Left forelimb (tissue), 1 donor: ENCODE measurements at places on chromosomes 13 and 19.

- DNase-seq = no peak
Measured at GRCh38 chr13:21478881-21479808, 20.0 kb upstream of the ZDHHC20 start.

DNA sequence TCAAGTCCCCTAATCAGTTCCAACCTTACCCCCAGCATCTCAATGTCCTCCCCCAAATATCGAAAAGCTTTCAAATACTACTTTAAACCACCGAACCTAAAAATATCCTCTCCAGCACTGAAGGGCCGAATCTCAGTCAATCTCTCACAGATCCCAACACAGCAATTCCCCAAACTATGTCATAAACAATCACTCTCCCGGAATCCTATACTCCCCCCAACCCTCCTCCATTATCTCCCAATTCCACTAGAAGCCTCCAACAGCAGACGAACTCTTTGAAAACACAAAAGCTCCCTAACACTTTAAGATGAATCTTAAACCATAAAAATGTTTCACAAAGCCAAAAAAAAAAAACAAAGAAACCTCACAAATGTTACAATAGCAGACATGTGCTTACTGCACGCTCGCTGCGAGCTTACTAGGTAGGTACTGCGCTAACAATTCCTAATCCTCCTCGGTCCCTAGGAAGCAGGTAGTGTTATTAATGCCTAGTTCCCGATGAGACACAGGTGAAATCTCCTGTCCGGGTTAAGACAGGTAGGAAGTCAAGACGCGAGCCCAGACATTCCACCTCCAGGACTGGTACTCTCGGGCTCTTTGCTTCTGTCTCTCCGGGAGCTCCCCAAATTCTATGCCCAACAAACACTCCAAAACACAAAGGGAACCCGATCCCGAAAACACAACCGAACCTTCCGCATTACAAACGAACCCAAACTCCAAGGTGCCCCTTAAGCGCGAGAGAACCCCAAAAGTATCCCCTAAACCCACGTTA is 14.2 kb downstream of the FBXO46 start:
- DNase-seq = no peak

DNA sequence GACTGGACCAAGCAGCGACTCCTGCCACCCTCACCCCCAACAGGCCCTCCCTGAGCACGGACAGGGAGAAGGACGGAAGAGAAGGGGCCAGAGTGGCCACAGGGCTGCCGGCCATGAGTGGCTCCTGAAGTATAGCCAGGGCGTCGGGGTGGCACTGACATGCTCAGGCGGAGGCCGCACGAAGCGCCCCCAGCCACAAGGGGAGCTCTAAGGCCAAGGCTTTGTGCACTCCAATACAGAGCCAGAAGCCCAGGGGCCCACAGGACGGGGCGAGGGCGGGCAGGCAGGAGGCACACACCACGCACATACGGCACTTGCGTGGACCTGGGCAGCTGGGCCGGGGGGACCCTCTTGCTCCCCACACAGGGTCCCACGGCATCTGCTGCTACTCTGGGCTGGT is 52.0 kb downstream of the KLF2 start:
- no peak for DNase-seq

- no peak for DNase-seq
Measured at GRCh38 chr13:99395436-99395835, 88.2 kb upstream of the GPR183 start.

DNA sequence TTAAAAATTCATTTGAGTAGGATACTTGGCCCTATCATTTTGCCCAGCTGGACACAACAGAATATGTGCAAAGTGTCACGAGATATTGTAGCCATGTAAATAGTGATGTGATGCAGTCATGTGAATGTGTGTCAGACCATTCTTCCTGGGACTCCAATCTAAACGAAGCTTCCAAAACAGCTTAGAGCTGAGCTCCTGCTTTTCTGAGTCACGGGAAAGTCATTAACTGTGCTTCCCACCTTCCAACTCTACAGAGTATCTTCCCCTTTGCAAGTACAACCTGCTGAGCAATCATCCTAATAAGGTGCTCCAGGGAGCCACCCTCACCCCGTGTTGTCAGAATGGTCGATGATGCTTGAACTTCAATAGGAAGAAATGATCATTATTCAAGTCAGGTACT is 294.7 kb downstream of the MYO16 start:
- DNase-seq = no peak

DNA sequence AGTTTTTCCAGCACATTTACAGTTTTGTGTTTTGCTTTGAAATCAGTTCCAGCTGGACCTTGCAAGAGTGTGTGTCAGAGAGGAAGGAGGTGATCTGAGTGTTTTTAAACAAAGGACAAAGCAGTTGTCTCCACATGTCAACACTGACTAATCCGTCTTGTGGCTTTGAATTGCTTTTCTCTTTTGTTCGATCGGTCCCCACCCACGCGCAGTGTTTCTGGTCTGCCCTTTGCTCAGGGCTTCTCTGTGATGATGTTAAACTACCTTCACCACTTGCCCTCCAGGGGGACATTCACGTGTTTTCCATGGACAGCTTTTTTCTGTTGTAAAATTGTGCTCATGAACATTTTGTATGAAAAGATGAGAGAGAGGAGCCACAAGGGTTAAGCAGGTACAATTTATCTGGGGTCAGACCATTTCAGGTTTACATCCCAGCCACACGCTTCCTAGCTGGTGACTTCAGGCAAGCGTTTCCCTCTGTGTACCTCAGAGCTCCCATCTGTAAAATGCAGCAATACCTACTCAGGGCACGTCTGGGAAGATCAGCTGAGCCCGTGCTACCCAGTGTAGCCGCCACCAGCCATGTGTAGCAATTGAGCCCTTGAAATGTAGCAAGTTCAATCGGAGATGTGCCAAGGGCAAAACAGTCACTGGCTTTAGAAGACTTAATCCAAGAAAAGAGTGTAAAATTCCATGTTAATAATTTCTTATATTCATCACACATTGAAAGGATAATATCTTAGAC is 13.5 kb upstream of the PLA2G4C start:
- DNase-seq = no peak

- no peak for DNase-seq
Measured at GRCh38 chr13:105509981-105510762, 1025.3 kb downstream of the EFNB2 start.

DNA sequence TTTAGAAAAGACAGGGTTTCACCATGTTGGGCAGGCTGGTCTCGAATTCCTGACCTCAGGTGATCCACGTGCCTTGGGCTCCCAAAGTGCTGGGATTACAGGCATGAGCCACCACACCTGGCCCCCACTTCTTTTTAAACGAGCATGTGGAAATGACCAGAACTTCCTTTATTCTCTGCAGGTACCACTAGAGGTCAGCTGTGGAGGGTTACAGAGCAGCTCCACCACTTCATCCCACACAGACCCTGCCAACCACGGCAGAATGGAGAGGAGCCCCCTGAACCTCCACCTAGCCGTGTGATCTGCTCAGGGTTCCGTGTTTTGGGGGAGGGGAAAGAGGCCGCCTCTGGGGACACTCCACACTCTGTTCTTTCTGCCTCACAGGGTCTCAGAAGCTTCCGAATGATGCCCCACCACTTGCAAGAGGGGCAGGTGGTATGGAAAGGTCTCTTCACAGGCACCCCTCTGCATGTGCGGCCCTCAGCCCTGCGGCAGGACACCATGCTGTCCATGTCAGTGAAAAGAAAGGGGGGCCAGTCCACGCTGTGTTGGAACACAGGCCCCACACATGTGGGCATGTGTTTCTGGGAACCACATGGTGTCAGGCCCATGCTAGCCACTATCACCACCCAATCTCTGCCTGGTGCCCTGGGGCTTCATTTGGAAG is 465.0 kb downstream of the TSHZ3 start:
- no peak for DNase-seq

GRCh38 chr19:1287354-1288225 is 1.9 kb downstream of the EFNA2 start:
- no peak for DNase-seq

GRCh38 chr19:46732966-46733689 is 12.7 kb upstream of the FKRP start:
- DNase-seq = no peak

- peak; percentile 93 for DNase-seq
Measured at GRCh38 chr19:15449620-15450527, at the start of gene WIZ. WIZ (minus strand) TSS chr19:15449956; CDS start chr19:15448307, 1,649 bp downstream.

DNA sequence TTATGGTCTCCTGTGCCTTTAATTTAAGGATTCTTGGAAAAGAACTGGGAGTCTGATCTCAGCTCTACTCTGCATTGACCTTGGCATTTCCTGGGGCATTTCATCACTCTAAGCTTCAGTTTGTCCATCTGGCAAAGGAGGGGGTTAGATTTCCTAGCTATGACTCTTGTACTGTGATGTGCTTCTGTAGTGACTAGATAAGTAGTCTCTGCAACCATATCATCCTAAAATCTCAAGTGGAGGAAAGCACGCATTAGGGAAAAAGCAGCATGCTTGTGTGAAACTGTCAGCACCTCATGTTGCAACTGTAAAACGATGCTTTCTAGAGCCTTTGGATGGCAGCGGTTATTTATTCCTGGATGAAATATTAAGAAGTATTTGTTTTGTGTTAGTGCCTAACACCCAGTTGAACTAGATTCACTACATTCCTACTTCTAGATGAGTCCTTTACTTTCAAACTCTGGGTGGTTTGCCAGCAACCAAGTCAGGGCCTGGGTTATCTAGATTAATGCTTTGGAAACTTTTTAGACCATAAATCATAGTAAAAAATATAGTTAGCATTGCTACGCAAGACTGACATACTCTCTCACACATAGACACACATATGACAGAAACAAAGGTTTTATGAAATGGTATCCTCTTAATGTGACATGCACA is 6.8 kb downstream of the WDFY2 start:
- DNase-seq = no peak

DNA sequence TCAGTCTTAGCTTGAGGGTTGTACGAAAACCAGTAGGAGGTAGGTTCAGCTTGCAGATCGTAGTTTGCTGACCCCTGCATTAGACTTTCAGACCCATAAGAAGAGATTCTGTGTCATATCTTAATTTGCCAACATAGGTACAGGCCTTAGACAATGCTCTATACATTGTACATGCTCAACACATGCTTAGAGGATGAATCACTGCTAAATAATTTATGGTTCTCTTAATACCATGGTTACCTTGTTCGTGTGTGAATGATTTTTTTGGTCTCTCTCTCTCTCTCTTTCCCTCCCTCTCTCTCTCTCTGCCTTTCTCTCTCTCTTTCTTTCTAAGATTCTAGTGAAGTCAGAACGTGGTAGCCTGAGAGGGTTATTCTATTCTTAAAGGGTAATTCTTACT is 112.2 kb downstream of the FGF14 start:
- no peak for DNase-seq

GRCh38 chr13:80312967-80313366 is 28.0 kb downstream of the SPRY2 start:
- no peak for DNase-seq

DNA sequence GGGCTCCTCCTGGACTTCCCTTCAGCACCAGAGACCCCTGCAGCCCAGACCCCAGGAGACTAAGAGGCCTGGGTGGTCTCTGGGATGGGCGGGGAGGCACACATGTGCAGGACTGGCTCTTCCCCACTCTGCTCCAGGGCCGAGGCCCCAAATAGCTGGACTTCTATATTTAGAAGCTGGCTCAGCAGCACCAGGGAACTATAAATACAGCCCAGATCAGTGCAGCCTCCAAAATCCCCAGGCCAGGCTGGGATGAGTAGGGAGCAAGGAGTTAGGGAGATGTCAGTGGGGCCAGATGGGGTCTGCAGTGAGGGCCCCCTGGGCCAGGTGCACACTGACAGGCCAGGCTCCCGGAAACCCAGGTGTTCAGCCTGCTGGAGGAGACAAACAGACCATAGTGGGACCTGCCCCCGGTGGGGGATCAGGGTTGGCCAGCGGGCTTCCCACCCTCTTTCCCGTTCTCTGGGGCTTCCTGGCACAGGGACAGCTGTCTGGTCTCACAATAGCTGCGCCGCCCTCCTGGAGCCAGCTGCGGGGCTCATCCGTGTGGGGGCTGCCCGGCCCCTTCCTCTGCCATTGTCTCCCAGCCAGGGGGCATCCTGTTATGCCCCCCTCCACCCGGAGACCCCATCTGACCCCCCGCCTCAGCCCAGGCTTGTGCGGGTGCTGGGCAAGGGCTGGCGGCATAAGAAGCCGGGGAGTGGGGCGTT is 5.5 kb upstream of the ADGRE5 start:
- DNase-seq = no peak

DNA sequence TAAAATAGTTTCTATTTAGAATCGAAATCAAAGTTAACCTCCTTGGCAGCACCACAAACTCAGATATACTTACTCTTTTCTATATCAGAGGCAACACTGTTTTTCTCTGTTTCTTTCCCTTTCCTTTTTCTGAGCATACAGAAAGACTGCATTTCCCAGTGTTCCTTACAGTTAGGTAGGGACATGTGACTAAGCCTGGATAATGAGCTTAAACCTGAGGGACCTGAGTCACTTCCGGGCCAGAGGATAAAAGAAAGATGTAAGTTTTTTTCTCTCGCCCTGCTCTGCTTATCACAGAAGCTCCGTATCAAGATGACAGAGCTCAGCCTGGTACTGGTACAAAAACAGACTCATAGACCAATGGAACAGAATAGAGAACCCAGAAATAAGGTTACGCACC is 531.9 kb downstream of the KLF12 start:
- DNase-seq = no peak

DNA sequence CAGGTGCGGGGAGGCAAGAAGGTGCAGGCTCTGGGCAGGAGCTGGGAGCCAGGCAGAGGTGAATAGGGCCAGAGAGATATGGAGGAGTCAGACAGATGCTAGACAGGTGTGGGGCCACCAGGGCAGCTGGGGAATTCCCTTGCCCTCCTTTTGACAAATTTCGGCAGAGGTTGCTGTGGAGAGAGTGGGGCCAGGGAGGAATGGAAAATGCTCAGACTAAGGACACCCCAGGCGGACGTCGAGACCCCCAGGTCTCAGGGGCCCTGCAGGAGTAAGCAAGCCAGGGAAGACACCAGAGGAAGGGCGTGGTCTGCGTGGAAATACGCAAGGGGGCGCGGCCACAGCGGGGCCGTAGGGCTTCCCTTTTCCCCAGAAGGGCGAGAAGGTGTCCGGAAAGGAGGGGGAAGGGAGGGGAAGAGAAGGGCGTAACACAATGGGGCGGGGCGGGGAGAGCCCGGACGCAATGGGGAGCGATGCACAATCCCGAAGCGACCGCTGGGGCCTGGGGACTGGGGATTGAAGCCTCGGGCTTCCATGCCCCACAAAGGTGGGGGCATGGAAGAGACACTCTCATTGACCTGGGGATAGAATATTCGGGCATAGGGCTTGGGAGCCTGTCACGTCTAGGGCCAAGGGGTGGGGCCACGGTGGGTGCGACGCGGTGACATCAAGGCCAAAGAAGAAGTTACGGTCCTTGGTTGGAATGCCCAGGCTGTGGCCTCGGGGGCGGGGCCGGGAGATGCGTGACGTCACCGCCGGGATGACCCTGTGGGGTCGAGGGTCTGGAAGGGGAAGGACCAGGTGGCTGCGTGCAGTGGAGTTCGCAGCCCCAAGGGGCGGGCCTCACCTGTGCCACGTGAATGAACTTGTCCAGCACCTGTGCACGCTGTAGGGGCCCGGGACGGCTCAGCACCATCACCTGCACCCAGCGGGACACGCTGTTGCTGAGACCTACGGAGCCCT is 8.2 kb downstream of the RASGRP4 start:
- DNase-seq = no peak
